ENCODE measurements at places on chromosomes 7 and 10. TPM values are rescaled to one million over a fixed set of nuclear protein-coding genes. Genes with fewer than 3 reads are reported as not detected.
A peak's percentile ranks its signal among the peaks of the same experiment; 100 is the strongest.

COL26A1 gene
- not detected for total RNA-seq

DNA sequence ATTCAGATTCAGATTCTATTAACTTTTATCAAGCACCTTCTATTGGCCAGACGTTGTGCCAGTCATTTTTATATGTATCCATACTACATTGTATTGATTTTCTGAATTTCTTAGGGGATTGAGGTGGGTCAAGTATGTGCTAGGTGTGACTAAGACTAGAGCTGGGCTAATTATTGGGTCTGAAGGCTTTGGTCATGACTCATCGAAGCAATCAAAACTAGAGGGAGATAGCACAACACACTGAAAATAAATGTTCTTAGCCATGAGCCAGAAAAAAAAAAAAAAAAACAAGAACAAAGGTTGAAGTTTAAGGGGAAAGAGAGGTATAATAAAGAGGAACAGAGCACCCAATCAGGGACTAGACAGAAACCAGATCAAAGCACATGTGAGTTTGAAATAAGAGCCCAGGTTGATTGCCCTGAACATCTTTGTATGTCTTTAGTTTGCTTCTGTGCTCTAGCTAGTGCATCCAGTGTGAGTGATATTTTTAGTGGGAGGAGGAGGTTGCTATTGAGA is 171.6 kb upstream of the FOXP2 start:
- no peak for DNase-seq

- DNase-seq: peak; percentile 9
These were observed 110.5 kb downstream of the JCAD start for GRCh38 chr10:29948881-29949355.

GRCh38 chr10:78338717-78339116 is 305.1 kb downstream of the RPS24 start:
- DNase-seq: no peak

DNA sequence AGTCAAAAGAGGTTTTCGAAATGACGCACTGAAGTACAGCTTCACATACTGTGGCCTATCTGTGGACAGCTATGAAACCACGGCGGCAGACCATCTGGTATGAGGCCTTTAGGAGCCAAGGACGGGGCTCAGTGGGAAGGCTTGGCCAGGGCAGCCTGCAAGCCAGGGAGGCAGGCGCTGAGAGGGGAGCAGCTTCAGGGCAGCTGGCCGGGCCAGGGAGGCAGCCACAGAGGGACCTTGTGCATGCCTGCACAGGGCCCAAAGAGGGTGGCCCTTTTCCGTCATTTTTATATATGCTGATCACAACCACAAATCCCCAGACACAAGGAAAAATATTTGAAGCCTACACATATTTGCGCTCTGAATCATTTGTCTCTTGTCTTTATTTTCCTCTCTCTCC is 13.5 kb downstream of the CALD1 start:
- DNase-seq: no peak

- no peak for DNase-seq
These were observed 550.7 kb downstream of the AUTS2 start for GRCh38 chr7:70148997-70149396.

GRCh38 chr10:132616170-132616995 is 78.8 kb downstream of the INPP5A start:
- peak; percentile 71 for DNase-seq

- no peak for DNase-seq
These were observed 150.4 kb downstream of the SFMBT2 start for GRCh38 chr10:7260412-7260900.

All from activated naive CD8-positive, alpha-beta T cell treated with anti-CD3 and anti-CD28 coated beads for 36 hours (primary cell).